Endothelial cell (in vitro differentiated cells): ENCODE measurements at places on chromosomes 11 and 22.

- DNase-seq, result no peak
These were observed 33.1 kb downstream of the HIPK3 start for GRCh38 chr11:33290319-33290718.

DNA sequence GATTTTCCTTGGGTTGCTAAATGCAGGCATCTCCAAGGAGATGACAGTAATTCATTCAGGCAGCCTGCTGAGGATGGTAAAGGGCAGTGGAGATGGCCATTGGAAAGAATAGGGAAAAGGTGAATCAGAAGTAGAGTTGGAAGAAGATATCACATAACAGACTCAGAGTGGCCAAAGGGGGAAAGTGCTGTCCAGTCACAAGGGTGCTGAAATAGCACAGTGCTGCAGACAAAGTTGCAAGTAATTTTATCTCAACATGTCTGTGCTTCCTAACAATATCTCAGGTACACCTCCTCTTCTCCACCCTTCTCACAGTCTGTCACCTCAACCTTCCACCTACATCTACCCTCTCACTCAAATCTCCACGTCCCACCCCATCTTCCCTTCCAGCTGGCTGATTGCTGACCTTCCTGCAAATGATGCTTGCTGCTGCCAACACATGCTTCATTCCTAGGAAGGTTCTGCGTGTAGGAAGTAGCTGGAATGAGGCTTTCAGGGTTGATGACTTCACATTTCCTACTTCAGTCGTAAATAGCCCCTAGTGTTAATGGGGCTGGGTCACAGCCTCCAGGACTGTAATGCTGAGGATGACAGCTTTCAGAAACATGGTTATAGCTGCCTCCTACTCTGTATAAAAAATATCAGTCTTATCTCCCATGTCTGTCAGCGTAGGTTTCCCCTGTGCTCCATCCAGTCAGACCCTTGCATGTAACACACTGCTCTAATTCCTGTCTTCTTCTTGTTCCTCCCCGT is 123.9 kb downstream of the CTNND1 start:
- DNase-seq, result peak; percentile 33

DNA sequence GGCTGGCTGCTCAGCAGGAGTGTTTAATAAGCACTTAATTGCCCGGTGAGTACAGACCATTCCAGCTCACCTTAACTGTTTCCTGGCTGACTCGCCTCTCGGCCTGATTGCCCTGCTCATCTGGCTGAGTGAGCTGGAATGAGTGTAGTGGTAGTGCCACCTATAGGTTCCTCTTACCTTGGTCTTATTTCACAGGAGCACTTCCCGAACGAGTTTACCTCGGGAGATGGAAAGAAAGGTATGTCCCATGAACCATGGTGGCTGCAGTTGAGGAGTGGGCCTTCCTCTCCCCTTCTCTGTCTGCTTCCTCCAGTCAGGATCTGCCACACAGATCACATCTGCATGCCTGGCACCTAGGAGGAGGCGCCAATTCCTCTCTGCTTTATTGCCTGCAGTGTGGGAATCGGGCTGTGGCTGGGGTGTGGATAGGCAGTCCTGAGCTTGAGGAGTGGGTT is 26.7 kb downstream of the UPB1 start:
- peak; percentile 38 for DNase-seq

- DNase-seq, result no peak
These were observed 112.9 kb upstream of the TMEM45B start for GRCh38 chr11:129702410-129703398.

- no peak for DNase-seq
These were observed 1173.3 kb downstream of the LRRC4C start for GRCh38 chr11:40286137-40286536.

- no peak for DNase-seq
These were observed 13.8 kb downstream of the DGCR6L start for GRCh38 chr22:20305894-20306645.

GRCh38 chr11:116505298-116506262 is 267.2 kb downstream of the BUD13 start:
- no peak for DNase-seq

GRCh38 chr22:20656902-20657836 is 116.7 kb upstream of the SERPIND1 start:
- DNase-seq, result no peak

GRCh38 chr22:17339095-17339693 is 30.1 kb upstream of the CECR2 start:
- no peak for DNase-seq

GRCh38 chr11:28466506-28466905 is 358.3 kb downstream of the METTL15 start:
- no peak for DNase-seq

DNA sequence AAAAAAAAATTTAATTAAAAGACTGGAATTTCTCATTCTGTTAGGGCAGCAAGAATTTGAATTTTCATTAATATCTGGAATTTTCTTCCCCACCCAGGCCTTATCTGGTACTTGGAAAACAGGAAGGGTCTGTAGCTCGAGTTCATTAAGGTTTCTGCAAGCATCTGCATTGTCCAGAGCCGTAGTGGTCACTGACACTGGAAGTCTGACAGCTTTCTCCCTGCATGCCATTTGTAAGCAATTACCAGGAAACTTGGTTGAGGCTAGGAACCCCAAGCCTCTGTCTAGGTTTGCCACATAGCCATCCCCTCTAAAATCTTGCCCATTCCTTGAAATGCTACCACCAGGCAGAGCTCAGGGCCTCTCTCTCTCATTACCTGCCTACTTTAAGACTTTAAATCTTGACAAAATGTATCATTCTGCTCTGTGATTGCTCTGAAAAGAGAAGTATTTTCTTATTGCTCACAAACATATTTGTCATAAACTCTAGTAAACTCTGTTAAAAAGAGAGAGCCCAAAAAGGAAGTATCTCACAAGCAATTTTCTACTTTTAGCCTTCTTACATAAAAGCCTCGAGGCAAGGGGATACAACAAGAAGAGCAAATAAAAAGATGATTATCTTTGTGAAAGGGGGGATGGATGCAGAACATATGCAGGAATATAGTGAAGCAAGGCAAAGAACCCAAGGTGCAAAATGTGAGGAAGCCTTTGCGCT is 5.5 kb upstream of the PGM2L1 start:
- no peak for DNase-seq

- DNase-seq, result no peak
These were observed 66.7 kb upstream of the CLTCL1 start for GRCh38 chr22:19358195-19358594.

- DNase-seq, result no peak
These were observed 19.6 kb upstream of the CCDC134 start for GRCh38 chr22:41780746-41781505.

DNA sequence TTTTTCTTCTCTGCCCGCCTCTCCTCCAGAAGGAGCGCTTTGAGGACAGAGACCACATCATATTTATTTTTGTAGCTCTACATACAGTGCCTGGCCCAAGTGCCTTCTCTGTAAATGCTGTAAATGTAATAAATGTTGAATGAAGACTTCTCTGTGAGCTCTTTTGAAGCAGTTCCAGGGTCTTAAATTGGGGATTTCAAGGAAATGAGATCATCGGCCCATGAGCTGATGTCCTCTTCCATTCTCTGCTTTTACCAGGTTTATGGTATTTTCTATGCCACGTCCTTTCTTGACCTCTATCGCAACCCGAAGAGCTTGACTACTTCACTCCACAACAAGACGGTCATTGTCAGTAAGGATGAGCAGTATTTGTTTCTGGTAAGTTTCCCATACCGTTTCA is 165.7 kb upstream of the SORL1-AS1 start:
- DNase-seq, result no peak

DNA sequence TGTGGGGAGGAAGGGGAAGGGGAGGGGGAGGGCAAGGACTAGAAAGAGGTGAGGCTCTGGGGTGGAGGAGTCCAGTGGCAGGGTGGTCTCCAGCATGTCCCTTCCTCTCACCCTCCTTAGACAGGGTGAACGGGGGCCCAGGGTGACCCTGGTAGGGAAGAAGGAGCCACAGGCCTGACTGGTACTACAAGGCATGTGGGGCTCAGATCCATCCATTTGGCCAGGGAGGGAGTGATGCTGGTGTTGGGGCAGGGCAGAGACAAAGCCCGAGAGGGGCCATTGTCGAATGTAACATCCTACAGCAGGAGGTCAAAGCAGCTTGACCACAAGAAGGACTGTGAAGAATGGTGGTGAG is 69.0 kb upstream of the SHISAL1 start:
- no peak for DNase-seq

GRCh38 chr11:2436521-2437031 is 7.7 kb downstream of the TRPM5 start:
- DNase-seq, result no peak

GRCh38 chr11:20926799-20927540 is 257.6 kb downstream of the NELL1 start:
- DNase-seq, result no peak

GRCh38 chr11:84714316-84714780 is 912.8 kb downstream of the DLG2 start:
- peak; percentile 79 for DNase-seq

GRCh38 chr11:18748766-18749365 is 22.9 kb upstream of the IGSF22 start:
- DNase-seq, result no peak

DNA sequence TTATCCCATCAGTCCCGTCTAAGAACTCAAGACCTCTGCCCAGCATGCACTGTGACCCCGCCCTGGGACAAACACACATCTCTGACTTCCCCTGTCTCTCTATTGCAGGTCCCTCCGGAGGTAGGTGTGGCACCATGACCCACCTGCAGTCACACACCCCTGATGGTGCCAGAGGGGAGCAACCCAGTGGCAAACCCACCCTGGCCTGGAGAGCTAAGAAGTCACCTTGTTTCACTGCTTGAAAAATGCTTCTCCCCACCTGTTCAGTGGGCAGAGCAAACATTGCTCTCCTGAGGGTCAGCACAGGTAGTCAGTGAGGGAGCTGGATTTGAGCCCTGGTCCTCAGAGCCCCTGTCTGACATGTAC is 23.9 kb downstream of the CAPN1 start:
- no peak for DNase-seq

DNA sequence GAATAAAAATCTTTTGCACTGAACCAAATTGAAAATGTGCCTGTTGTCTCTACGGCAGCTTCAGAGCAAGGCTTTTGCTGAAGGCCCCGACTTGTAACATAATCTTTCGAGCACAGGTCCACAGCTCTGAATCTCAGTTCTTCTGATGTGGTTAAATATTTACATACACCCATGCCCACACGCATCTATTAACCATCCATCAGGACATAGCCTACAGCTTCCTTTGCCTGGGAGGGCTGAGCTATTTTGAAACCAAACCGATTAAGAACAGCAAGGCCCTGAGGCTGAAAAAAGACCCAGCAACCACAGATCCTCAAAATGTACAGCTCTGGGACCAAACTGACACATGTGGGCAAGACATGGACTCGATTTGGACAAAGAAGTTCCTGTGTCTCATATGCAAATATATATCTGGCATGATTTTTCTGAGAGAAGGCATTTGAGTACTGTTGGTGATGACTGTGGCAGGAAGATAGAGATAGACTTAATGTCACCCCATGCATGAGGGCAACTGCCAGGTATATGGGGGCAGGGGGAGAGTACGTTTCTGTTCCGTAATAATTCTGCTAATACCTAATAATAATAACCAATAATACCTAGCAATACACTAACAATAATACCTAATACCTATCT is 322.7 kb upstream of the PLET1 start:
- no peak for DNase-seq

GRCh38 chr11:73308961-73309919 is 1.2 kb downstream of the ARHGEF17 start:
- peak; percentile 81 for DNase-seq

DNA sequence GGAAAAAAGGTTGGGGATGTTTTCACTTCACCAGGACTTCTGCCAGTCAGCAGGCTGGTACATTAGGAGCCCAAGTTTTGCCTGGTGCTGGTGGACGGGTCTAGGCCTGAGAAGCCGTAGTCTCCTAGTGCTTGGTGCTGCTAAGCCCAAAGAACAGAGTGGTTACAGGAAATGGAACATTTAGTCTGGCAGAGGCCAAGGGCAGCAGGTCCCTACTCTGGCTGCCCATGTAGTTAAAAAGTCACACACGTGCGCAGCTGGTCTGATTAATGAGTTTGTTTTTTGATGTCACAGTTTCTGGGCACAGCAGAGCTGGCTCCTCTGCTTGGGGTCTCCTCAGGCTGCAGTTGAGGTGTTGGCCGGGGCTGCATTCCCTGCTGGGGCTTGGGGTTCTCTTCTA is 20.6 kb downstream of the BCR start:
- DNase-seq, result no peak

DNA sequence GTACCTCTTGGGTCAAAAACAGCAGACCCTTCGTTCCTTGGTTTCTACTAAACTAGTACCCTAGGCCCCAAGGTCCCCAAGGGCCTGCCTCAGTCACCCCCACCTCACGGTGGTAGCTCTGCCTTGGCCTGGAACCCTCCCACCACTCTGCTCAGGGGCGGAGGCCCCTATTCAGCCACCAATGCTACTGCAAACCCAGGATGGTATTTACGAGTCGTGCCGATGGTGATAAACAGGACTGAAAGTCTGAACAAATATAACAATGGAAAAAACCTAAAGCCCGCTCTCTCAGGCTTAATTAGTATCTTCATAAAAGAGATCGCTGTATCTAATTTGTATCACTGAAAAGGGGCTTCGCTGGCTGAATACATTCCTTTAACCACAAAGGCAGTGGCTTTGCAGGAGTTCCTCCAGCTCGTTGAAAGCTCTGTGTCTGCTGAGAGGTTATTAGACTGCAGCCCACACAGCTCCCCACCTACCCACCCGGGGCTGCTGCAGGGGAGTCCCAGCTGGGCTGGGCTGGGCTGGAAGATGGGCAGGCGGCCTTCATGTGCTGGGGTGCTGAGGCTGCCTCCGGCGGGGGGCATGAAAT is 15.2 kb downstream of the SHISAL1 start:
- no peak for DNase-seq

- no peak for DNase-seq
These were observed 505.4 kb downstream of the BRD1 start for GRCh38 chr22:49322231-49322630.

- DNase-seq, result peak; percentile 46
These were observed 26.7 kb downstream of the CD44 start for GRCh38 chr11:35165423-35166368.

DNA sequence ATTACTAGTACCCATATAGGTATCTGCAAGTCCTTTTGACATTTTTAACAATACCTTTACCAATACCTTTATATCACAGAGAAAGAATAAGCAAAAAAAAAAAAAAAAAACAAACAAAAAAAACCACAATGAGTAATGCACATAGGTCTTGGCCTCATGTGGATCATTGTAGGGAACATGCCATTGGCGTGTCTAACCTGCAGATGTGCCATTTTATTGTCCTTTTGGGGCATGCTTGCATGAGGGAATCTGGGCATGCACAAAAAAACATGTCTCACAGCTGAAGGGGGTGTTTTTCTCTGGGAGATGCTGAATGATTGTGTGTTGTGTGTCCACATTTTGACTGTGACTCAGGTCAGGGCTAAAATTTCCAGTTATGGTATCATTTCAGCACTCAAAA is 361.6 kb downstream of the GUCY1A2 start:
- no peak for DNase-seq

DNA sequence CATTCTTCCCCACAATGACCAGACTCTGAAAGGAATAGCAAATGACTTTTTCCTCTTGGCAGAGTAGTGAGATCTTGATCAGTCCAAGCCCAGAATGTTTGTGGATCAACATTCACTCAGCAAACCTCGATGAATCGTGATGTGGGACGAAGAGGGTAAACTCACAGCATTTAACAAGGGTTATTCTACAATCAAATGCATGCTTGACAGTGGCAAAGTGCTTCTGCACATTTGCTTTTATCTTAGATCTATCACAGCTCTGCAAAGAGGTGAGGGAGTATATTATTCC is 31.8 kb downstream of the TMPRSS5 start:
- no peak for DNase-seq
